ENCODE measurements at places on chromosomes 4 and X. TPM values are rescaled to one million over a fixed set of nuclear protein-coding genes. Genes with fewer than 3 reads are reported as not detected.

DNA sequence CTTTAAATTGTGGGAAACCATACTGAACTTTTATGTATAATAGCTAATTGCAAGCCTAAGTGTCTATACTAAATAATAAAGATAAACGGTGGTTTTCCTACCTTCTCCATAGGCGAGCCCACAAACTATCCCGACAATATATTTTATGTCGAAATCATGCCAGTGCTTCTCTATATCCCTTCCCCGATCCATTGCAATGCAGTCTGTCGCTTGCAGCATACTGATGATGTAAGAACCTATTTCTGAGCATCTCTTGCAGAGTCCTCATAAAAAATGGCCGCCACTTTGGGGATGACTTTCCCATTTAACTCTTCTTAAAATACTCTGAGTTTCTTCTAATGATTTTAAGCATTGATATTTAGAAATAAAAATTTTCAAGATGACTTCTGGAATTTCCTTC is 58.1 kb upstream of the TLR3 start:
- no peak for DNase-seq

SOD3 gene
- total RNA-seq: not detected

- no peak for DNase-seq
Measured at GRCh38 chr4:152727784-152728183, 48.0 kb upstream of the TMEM154 start.

DNA sequence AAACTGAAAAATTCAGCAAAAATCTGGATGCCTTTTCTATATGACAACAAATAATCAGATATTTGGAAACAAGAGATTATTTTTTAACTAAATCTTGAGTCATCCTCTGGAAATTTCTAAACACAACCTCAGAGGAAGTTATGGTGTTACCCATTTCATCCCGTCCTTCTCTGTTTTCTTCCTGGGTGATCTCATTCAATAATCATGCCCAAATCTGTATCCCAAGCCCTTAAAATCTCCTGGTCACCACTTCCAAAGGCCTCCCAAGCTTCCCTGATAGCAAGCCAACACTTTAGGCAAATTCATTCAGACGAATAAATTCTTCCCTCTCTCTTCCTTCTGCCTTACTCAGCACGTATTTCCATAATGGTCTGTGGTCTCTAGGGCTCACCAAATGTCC is 9.7 kb upstream of the SORCS2 start:
- DNase-seq: no peak

ARMCX1 gene
- total RNA-seq: 2.8 TPM

DNA sequence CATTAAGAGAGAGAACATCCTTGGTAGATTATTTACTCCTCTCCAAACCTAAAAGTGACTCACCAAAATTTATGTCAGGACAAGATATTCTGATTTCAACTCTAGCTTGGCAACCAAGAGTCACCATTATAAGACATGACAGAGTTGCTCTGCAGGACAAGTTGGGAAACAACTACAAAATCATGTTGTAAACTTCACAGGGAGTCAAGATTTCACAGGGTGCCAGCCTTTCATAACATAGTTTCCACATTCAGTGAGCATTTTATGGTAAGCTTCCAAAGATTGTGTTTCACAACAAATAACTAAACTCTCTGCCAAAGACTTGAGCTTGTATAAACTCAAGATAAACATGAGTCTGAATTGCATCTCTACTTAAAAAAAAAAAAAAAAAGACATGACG is 121.0 kb upstream of the DIAPH2 start:
- no peak for DNase-seq

DNA sequence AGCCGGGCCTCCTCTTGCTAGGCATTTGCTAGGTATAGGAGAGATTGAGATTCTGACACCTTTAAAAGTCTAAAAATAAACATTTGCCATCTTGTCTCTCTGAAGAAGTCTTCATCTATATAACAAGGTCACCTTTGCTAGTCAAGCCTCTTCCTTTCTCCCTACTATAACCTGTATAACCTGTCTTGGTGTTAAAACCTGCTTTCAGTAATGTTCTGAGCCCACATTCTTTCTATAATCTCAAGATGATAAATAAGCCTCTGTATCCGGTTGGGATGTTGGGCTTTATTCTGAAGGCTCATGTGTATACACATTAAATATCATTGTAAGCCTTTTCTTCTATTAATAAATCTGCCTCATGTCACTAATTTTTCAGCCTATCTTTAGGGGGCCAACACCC is 10.2 kb downstream of the ASIC5 start:
- no peak for DNase-seq

DNA sequence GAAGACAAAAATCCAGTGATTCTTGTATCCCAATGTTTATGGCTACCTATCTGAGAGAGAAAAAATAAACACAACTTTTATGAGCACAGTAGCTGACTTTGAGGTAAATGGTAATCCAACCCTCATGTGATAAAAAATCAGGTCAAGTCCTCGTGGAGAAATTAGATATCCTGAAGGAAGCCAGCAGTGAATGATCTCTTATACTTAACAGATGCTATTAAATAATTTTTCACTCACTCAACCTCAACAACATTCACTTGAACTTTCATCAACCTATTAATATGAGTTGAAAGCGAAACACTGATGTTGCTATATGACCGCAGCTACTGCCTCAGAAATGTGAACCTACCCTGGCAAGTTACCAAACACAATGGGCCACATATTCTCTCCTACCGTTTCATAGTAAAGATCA is 105.4 kb downstream of the GPC3 start:
- DNase-seq: no peak

- no peak for DNase-seq
Measured at GRCh38 chr4:185894481-185894880, 82.5 kb upstream of the SORBS2 start.

DNA sequence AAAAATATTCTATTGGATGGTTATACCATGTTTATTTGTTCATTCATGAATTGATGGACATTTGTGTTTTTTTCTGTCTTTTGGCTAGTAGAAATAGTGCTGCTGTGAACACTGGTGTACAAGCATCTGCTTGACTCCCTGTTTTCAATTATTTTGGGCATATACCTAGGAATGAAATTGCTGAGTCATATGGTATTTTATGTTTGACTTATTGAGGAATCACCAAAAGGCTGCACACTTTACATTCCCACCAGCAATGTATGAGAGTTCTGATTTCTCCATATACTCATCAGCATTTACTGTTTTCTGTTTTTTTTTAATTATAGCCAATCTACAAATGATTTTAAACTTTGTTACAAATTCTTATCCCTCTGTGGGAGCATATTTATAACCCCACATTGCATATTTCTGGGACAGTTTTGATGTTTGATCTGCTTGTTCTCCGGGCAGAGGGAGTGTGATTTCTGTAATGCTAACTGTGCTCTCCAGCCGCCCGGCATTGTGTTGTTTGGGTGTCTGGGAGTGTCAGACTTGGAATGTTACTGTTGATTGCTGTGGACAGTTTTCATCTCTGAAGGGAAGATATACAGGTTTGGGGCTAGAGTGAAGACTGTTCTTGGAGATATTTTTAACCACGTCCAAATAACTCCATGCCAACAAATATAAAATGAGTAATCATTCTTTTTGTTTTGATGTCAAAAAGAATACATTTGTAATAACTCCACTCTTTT is 60.5 kb upstream of the PGRMC2 start:
- DNase-seq: no peak

NCAPG gene
- 80.6 TPM for total RNA-seq

All from activated naive CD4-positive, alpha-beta T cell treated with anti-CD3 and anti-CD28 coated beads, Interleukin-2, amount 50 U/mL, for 72 hours (primary cell).